ENCODE measurements at places on chromosomes 12 and 14.
A peak's percentile ranks its signal among the peaks of the same experiment; 100 is the strongest.

- DNase-seq = no peak
Measured at GRCh38 chr14:53128303-53129028, 24.7 kb downstream of the DDHD1 start.

DNA sequence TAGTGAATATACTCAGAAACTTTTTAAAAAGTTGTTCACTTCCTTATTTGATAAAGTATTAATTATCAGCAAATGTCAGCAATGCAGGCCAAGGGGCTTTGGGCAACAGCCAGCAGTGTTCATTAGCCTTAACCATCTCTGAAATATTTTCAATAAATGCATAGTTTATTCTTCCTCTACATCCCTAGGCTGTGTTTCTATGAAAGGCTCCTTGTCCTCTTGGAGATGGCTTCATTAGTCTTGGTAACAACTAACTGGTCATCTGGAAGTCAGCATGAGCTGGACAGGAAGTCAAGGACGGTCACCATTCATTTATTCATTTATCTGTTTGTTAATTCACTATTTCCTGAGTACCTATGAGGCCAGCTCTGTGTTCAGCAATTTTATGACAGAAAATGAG is 124.0 kb upstream of the TMEM132D start:
- no peak for DNase-seq

DNA sequence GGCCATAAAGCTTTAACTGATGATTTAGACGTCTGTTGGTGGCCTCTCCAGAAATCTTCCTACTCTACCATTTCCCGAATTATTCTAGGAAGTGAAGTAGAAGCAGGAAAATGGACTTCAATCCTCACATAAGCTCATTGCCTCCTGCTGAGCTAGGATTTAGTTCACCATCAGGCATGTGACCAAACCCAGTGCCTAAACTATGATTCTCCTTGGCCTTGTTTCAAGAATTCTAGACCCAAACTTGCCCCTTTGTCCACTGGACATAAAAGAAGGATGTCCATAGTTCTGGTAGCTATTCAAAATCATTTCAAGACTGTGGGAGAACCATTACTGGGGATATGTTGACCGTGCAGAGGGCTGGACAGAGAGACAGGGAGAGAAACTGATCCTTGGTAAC is 105.8 kb downstream of the C12orf50 start:
- no peak for DNase-seq

- no peak for DNase-seq
Measured at GRCh38 chr12:69167648-69168165, 71.7 kb upstream of the CPSF6 start.

- no peak for DNase-seq
Measured at GRCh38 chr12:61667676-61668075, 592.5 kb upstream of the USP15 start.

- peak; percentile 78 for DNase-seq
Measured at GRCh38 chr12:50925342-50925651, 27.0 kb upstream of the HIGD1C start.

DNA sequence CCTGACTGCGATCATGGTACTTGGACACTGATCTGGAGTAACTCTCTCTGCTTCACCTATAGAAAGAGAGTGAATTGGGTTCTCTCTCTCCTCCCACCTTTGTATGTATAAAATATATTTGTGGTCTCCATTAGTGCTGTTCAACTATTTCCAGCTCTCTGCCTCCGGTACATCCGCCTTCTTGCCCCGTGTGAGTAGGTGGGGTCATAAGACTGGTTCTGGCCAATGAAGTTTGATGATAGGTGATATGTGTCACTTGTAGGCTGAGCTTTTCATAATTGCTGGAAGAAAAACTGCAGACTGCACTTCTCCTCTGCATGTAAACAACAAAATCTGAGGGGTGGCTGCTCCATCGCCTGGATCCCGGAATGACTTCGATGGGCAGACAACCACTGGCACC is 210.4 kb downstream of the EXOC5 start:
- no peak for DNase-seq

Measured in NCI-H1417 (cell line).